Left ventricle myocardium inferior (tissue), 1 donor: ENCODE measurements at places on chromosomes 7 and 10. TPM values are rescaled to one million over a fixed set of nuclear protein-coding genes. Genes with fewer than 3 reads are reported as not detected.

The C7orf33 gene
- total RNA-seq, result not detected

The DKK1 gene
- not detected for total RNA-seq

The CYP2C9 gene
- not detected for total RNA-seq

The CLCN1 gene
- not detected for total RNA-seq

The CHCHD3 gene
- 209 TPM for total RNA-seq

The C10orf67 gene
- total RNA-seq, result 0.36 TPM

The CALHM3 gene
- not detected for total RNA-seq

The ZNF438 gene
- total RNA-seq, result 13.2 TPM

The SORCS1 gene
- total RNA-seq, result 2.9 TPM

The PHTF2 gene
- total RNA-seq, result 22.1 TPM

The GARIN1A gene
- total RNA-seq, result 1.6 TPM

The IKZF1 gene
- total RNA-seq, result 2.1 TPM

The ANKRD26 gene
- 14.0 TPM for total RNA-seq

The SPDYE2 gene
- total RNA-seq, result not detected

The CASTOR2 gene
- 29.9 TPM for total RNA-seq

The NUTM2B gene
- 0.52 TPM for total RNA-seq

The H2BK1 gene
- not detected for total RNA-seq

The NXPH1 gene
- not detected for total RNA-seq

The ITIH5 gene
- total RNA-seq, result 10.8 TPM

The ANXA11 gene
- total RNA-seq, result 390 TPM

The NAMPT gene
- total RNA-seq, result 123 TPM

The ANKRD61 gene
- not detected for total RNA-seq

The PRSS37 gene
- not detected for total RNA-seq

The GPER1 gene
- 3.0 TPM for total RNA-seq

The GRID1 gene
- total RNA-seq, result 1.6 TPM

The PRRT4 gene
- total RNA-seq, result 1.6 TPM

The GDF2 gene
- not detected for total RNA-seq

The PTPRZ1 gene
- total RNA-seq, result 0.80 TPM

The EVX1 gene
- total RNA-seq, result not detected

The GPRIN2 gene
- total RNA-seq, result not detected

The GIMAP2 gene
- total RNA-seq, result 5.0 TPM

The GIMAP7 gene
- 16.8 TPM for total RNA-seq

The SUGCT gene
- total RNA-seq, result 5.0 TPM

The CACNB2 gene
- 38.1 TPM for total RNA-seq

The CAV2 gene
- total RNA-seq, result 196 TPM

The BMS1 gene
- 14.6 TPM for total RNA-seq

The POMZP3 gene
- total RNA-seq, result 7.8 TPM

The NEUROD6 gene
- total RNA-seq, result not detected

The BMPER gene
- 2.9 TPM for total RNA-seq

The VSTM4 gene
- total RNA-seq, result 21.1 TPM

The CDC123 gene
- total RNA-seq, result 41.8 TPM

The ACSM6 gene
- not detected for total RNA-seq

The GPR146 gene
- total RNA-seq, result 29.8 TPM

The FBXL15 gene
- total RNA-seq, result 12.3 TPM

The MOSPD3 gene
- total RNA-seq, result 10.2 TPM

The IKZF5 gene
- total RNA-seq, result 12.9 TPM

The LAMB4 gene
- total RNA-seq, result 0.33 TPM

The TMEM184A gene
- 0.36 TPM for total RNA-seq

The RHBDD2 gene
- total RNA-seq, result 19.1 TPM

The FRAT1 gene
- total RNA-seq, result 4.2 TPM

The LRRC61 gene
- total RNA-seq, result 4.3 TPM

The HHEX gene
- 2.1 TPM for total RNA-seq

The WDFY4 gene
- total RNA-seq, result 1.5 TPM

The IRF5 gene
- total RNA-seq, result 2.2 TPM

The HPS6 gene
- total RNA-seq, result 9.3 TPM

The LIPF gene
- not detected for total RNA-seq

The SMKR1 gene
- total RNA-seq, result not detected

The PLAC9 gene
- total RNA-seq, result 34.3 TPM
